ENCODE measurements at places on chromosomes 2 and 18. TPM values are rescaled to one million over a fixed set of nuclear protein-coding genes. Genes with fewer than 3 reads are reported as not detected.

GPR45 gene
- not detected for polyA plus RNA-seq

GYPC gene
- polyA plus RNA-seq, result not detected

ALPI gene
- not detected for polyA plus RNA-seq

SIX3 gene
- not detected for polyA plus RNA-seq

RNF138 gene
- 8.3 TPM for polyA plus RNA-seq
